ENCODE measurements at places on chromosomes 1 and 21.

- no peak for DNase-seq
Observed at GRCh38 chr1:16077406-16078245, 4.2 kb upstream of the FAM131C start.

GRCh38 chr1:173161510-173162221 is 45.5 kb downstream of the TNFSF4 start:
- no peak for DNase-seq

DNA sequence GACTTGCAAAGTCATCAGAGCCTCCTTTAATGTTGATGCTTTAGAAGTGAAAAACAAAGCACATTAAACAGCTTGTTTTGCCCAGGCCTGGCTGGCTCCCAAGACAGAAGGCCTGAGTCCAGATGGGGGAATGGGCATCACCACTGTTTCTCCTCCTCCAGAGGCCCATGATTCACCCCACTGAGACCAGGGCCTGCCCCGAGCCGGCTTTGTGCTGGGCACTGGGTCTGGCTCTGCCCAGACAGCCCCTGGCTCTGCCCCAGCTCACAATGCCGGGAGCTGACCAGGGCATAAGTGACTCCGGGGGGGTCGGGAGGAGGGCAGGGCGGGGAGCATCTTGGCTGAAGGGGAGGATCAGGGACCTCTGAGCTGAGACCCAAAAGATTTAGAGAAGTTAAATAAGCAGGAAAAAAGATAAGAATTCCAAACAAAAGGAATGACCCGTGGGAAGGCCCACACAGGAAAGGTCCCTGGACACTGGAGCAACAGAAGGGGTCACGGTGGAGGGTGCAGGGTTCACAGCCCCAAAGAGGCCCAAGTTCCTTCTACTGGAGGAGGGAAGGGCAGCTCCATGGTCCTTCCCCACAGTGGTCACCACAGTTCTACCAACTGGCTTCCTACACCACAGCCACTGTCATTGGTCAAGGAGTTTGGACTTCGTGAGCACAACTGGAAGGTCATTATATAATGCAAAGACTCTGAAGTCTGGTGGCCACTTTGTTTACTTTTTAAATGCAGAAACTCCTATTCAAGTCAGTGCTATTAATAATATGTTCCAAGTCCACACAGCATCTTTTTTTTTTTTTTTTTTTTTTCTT is 5.5 kb downstream of the C2CD2 start:
- DNase-seq = no peak

GRCh38 chr21:29342363-29342957 is 43.7 kb downstream of the BACH1 start:
- peak; percentile 75 for DNase-seq

DNA sequence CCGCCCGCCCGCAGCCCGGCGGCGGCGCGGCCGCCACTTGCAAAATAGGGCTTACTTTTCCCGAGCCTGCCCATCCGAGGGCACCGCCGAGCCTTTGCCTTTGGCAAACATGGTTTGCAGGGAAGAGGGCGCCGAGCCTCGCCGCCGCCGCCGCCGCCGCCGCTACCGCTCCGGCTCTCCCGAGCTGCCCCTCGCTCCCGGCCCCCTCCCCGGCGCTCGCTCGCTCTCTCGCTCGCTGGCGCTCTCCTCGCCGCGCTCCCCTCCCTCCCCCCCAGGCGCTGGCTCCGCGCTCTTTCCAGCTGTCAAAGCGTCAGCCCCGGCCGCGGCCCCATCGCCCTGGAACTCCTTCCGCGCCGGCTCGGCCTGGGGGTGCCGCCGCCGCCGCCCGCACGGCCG is 298 bp downstream of the SSBP3 start:
- no peak for DNase-seq

DNA sequence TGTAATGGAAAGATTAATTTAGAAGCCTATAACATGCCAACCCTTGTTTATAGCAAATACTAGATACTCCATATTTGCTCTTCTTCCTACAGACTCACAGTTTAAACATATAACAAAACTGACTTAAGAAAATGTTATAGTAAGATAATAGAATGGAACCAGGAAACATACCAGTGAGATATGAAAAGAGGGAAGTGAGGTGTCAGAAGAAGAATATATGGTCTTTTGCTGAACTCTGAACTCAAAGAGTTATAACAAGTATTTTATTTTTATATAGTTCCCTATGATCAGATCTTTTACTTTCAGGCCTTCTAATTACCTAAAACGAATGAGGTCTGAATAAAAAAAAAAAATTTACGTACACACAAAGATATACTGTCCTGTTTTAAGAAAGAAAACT is 20.9 kb downstream of the TMED5 start:
- DNase-seq = no peak

DNA sequence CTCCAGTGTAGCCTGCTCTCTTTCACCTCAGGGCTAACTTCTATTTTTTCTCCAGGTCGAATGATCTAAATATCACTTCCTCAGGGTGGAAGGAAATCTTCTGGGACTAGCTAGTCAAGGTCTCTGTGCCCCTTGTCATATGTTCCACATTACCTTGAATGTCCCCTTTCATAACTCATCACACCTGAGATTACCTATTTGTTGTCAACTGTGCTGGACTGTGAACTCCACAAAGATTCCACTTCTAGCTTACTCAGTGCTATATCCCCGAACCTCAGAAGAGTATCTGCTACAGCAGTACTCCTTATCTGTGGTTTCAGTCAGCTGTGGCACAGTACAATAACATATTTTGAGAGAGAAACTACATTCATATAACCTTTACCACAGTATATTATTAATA is 14.6 kb upstream of the SYNJ1 start:
- DNase-seq = no peak

GRCh38 chr1:211610779-211611556 is 32.0 kb upstream of the SLC30A1 start:
- DNase-seq = no peak

GRCh38 chr1:121417325-121417923 is 232.6 kb downstream of the SRGAP2C start:
- no peak for DNase-seq

- no peak for DNase-seq
Observed at GRCh38 chr1:22712502-22713271, 2.0 kb downstream of the EPHB2 start.

DNA sequence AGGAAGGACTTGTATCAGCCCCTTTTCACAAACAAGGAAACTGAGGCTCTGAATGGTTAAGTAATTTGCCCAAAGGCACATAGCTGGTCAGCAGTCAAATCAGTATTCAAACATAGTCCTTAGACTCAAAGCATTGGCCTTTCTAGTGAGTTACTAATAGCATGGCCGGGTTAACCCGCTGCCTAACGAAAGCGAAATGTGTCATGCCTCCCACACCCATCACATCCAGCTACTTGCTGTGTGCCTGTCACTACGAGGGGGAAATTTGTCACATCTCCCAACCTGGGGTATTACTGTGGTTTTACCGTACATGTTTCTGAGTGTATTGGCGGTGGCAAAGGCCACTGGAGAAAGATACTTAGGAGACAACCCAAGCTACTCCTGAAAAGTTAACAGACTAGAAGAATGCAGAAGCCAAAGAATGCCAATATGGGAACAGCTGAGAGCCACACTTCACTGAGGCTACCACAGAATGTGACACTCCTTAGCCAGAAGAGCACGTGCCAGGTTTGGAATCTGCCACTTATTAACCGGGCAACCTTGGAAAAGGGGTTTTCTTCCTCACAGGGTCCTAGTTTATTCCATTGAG is 363.5 kb downstream of the KCNH1 start:
- no peak for DNase-seq

GRCh38 chr1:8013800-8014199 is 12.3 kb downstream of the ERRFI1 start:
- no peak for DNase-seq

GRCh38 chr21:45073301-45074047 is 906 bp upstream of the ADARB1 start:
- no peak for DNase-seq
